Endothelial cell (in vitro differentiated cells): ENCODE measurements at places on chromosomes 12 and 14. TPM values are rescaled to one million over a fixed set of nuclear protein-coding genes. Genes with fewer than 3 reads are reported as not detected.

DNA sequence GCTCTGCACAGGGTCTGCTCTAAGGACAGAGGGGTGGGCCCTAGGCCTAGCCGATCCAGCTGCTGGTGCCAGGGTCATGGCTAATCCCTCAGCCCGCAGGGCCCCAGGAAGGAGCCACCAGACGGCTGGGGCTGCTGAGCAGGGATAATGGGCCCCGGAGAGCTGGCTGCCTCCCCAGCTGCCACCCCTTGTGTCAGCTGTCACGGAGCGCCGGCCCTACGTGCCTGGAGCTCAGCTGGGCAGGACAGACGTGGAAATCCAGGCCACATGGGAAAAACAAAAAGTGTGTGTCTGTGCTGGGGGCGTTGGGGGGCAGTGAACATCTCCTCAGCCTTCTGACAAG, 36.2 kb downstream of the CHGA start:
- H3K4me3 ChIP-seq = no peak overlapping the region
- no peaks in the 10 kb centered on the region for H3K4me1 ChIP-seq
- no peak for DNase-seq
- H3K27me3 ChIP-seq = peaks cover 6% of the 10 kb centered on the region

DNA sequence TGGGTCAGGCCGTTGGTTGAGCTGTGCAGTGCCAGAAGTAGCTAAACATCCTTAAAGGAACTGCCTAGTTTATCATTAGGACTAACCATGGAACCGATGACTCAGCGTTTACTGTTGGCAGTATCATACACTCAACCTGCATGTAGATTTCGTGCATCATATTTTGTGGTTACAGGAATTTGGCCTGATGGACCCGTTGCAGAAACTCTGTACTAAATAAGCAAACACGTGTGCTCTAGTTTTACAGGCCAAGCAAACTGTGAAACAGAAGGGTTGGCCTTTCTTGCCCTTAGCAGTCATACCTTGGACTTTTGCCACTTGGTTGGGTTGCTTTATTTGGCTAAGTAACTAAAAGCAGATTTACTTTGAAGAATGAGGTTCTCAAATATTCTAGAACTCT, 35.6 kb downstream of the DGLUCY start:
- H3K4me1 ChIP-seq = peaks cover 26% of the 10 kb centered on the region
- DNase-seq = no peak
- peaks cover 14% of the 10 kb centered on the region for H3K36me3 ChIP-seq
- peaks cover 13% of the 10 kb centered on the region for H3K27me3 ChIP-seq
- H3K27ac ChIP-seq = no peak overlapping the region

GRCh38 chr12:1915082-1915968, 3.1 kb downstream of the CACNA2D4 start:
- H3K4me3 ChIP-seq = no peak overlapping the region
- peaks cover 22% of the 10 kb centered on the region for H3K4me1 ChIP-seq

- no peaks in the 10 kb centered on the region for H3K4me1 ChIP-seq
- no peak overlapping the region for H3K27ac ChIP-seq
- no peak overlapping the region for H3K4me3 ChIP-seq
- no peak for DNase-seq
- peaks cover 2% of the 10 kb centered on the region for H3K27me3 ChIP-seq
Measured at GRCh38 chr14:61876362-61877034, 114.3 kb downstream of the SNAPC1 start.

- no peaks in the 10 kb centered on the region for H3K36me3 ChIP-seq
- H3K4me3 ChIP-seq = no peak overlapping the region
- H3K27ac ChIP-seq = no peak overlapping the region
- DNase-seq = no peak
- peaks cover 5% of the 10 kb centered on the region for H3K27me3 ChIP-seq
- peaks cover 17% of the 10 kb centered on the region for H3K4me1 ChIP-seq
Measured at GRCh38 chr12:4143896-4144295, 129.7 kb upstream of the CCND2 start.

DNA sequence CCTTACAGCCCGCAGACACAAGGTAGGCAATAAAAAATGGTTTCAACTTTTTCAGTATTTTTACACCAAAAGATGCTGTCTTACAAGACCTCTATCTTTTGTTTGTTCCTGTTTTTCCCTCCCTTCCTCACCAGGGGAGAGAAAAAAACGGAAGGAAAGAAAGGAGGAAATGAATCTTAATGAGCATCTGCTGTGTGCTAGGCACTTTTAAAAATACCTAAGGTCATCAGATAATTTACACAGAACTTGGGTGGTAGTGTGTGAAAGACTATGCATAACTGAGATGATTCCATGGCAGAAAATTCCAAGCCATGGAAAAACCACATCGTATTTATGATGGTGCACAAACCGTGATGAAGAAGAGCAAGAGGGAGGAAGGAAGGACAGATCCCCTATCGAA, 121.2 kb downstream of the DIP2B start:
- peaks cover 8% of the 10 kb centered on the region for H3K27me3 ChIP-seq
- H3K4me1 ChIP-seq = peaks cover 61% of the 10 kb centered on the region
- DNase-seq = no peak
- peaks cover 27% of the 10 kb centered on the region for H3K36me3 ChIP-seq
- H3K4me3 ChIP-seq = peak overlapping the region; percentile 61

GRCh38 chr14:90342327-90342726, 10.6 kb upstream of the NRDE2 start:
- no peak for DNase-seq
- H3K27me3 ChIP-seq = peaks cover 3% of the 10 kb centered on the region
- H3K36me3 ChIP-seq = no peaks in the 10 kb centered on the region
- no peaks in the 10 kb centered on the region for H3K4me1 ChIP-seq

TEX22 gene
- total RNA-seq = 1.1 TPM

CARMIL3 gene
- total RNA-seq = 1.4 TPM

SERPINA6 gene
- not detected for total RNA-seq

TRHDE gene
- 0.54 TPM for total RNA-seq

SDSL gene
- total RNA-seq = 1.3 TPM
